Tibial artery (tissue), 4 donors: ENCODE measurements at places on chromosomes 4 and X.

GRCh38 chr4:10878861-10879260, 194.3 kb upstream of the CLNK start:
- DNase-seq = no peak

- DNase-seq = no peak
Measured at GRCh38 chrX:39017077-39017476, 215.8 kb downstream of the MID1IP1 start.

DNA sequence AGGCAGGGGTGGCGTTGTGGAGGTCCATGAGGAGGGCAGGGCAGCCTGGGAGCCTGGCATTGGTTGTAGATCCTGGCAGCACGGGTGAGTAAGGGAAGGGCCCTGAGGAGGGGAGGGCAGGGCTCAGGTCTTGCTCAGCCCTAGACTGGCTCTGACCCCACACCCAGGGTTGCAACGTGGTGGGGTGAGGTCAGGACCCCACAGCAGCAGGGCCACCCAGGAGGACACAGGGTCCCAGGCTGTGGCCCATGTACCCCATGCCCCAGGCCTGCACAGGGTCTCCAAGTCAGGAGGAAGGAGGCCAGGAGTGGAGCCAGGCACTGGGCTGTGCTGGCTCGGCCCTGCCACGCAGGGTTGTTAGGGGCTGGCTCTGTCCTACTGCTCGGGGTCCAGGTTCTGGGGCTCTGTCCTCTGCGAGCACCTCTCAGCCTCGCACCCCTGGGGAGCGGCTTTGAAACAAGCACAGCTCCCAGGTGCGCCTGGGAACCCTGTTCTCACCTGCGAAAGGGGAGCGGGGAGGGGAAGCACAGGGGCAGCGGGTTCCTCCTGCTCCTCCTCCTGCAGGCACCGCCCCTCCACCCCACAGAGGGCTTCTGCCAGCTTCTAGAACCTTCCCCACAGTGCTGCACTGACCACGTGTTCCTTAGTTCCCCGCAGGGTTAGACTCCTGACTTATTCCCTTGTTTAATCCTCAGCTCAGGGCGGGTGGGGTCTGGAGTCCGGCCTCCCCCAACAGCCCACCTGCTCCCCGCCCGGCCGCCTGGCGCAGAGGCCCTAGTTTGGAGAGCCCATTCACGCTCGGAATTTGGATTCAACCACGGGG, 20.4 kb downstream of the MSANTD1 start:
- no peak for DNase-seq

DNA sequence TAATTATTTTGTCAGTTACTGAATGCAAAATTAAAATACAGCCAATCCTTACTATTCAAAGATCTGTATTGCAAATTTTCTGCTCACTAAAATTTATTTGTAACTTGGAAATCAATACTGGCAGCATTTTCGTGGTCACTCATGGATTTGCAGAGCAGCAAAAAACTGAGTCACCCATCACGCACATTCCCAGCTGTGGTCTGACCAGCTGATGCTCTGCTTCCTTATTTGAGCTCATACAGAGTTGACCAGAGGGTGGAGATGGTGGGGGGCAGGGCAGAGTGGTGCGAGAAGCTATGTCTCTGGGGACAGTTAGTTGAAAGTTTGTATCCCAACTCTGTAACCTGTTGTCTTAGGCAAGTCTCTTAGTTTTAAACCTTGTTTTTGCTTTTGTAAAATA, 214.8 kb downstream of the SPCS3 start:
- no peak for DNase-seq

- no peak for DNase-seq
Measured at GRCh38 chrX:13085526-13085925, 41.1 kb upstream of the FAM9C start.

- DNase-seq = no peak
Measured at GRCh38 chrX:118519411-118520215, 24.0 kb downstream of the DOCK11 start.

- DNase-seq = no peak
Measured at GRCh38 chr4:76058302-76058701, 16.2 kb upstream of the ART3 start.
